Stimulated activated naive B cell treated with anti-CD40 and anti-IgM and Interleukin-4, amounts not matched to agents 10 μg/mL and 1 μg/mL and 100 μg/mL, for 72 hours (primary cell): ENCODE measurements at places on chromosomes 13 and 19.

- DNase-seq, result no peak
These were observed 697.8 kb downstream of the DACH1 start for GRCh38 chr13:71169180-71169579.

DNA sequence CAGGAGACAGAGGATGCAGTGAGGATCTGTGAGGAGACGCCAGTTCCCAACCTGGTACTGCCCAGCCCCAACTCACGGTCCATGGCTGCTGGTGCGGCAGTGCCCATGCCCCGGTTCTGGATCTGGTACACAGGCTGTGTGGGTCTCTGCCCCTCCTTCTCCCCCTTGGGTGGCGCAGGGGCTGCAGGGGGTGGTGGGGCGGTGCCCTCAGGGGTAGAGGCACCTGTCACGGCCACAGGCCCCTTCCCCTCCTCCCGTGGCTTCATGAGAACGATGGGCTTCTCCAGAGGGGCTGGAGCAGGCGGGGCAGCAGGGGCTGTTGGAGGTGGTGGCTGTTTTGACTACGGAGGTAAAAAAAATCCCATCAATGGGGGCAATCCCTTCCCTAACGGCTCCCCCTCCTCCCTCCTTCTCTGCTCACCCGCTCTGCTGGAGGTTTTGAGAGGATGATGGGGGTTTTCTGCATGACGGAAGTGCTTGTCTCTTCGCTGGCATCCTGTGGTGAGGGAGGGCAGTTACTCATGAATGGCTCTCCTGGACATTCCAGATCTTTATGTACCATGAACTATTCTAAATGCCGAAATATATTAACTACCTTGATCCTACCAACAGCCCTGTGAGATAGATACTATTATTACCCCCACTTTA, 7.1 kb downstream of the SMG9 start:
- no peak for DNase-seq

DNA sequence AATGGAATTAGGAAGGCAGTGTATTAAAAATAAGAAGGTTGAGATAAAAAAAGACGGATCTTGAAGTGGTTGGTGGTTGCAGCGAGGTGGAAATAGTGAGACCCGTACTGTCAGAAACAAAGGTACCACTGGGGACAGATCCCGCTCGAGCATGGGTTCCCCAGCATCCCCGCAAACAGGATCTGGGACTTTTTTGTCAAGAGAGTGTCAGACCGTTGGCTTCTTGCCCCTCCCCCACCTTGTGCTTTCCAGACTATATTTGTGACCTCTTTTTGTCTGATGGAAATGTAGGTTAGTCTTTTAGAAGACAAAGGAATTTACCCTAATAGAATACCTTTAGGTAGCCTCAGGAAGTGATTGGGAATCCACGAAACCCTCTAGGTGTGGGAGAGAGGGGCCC, 4.2 kb downstream of the GATAD2A start:
- DNase-seq, result no peak

DNA sequence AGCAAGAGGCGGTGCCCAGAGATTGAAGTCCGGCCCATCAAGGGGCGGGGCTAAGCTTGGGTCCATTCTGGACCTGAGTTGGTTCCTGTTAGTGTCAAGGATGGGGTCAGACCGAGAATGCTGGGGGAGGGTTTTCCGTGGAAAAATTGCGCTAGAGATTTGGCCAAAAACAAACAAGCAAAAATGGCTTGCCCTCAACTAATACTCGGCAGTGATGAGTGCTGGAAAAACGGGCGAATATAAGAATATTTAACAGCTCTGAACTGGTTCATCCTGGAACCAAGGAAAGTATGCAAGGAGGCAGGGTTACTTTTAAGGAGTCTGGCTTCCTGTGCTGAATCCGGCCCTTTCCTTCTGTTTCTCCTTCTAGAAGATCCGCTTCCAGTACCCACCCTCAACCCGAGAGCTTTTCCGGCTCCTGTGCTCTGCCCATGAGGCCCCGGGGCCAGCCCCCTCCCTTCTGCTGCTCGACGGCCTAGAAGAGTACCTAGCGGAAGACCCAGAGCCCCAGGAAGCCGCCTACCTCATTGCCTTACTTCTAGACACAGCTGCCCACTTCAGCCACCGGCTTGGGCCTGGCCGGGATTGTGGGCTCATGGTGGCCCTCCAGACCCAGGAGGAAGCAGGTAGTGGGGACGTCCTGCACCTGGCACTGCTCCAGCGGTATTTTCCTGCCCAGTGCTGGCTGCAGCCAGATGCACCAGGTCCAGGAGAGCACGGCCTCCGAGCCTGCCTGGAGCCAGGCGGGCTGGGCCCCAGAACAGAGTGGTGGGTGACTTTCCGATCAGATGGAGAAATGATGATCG, 880 bp downstream of the SWSAP1 start:
- DNase-seq, result peak; percentile 67

- no peak for DNase-seq
These were observed 90.8 kb downstream of the SERP2 start for GRCh38 chr13:44464471-44464870.

GRCh38 chr19:964761-965694, 19.1 kb upstream of the WDR18 start:
- DNase-seq, result no peak

GRCh38 chr13:75530549-75530961, 7.1 kb downstream of the COMMD6 start:
- no peak for DNase-seq

DNA sequence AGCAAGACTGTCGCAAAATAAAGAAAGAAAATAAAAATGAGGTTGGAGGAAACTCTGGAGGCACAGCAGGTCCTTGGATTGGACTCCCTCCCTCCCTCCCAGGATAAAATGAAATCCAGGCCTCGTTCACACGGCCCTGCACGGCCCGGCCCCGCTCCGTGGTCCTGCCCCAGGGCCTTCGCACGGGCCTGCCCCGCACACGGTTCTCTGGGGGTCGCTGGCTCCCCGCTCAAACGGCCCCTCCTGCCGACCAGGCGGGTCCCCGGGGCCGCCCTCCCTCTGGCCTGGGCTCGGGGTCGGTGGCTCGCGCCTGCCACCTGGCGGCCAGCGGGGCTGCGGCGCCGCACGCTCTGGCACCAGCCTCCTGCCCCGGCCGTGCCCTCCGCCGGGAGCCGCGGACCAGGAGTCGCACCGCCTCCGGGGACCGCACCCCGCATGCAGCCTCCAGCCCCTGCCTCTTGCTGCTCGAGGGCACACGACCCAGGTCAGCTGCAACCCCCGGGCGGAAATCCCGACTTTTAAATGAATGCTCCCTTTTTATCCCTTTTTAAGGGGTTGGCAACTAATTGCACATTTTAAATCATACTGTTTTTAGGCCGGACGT, 1.5 kb upstream of the WDR18 start:
- DNase-seq, result peak; percentile 73

DNA sequence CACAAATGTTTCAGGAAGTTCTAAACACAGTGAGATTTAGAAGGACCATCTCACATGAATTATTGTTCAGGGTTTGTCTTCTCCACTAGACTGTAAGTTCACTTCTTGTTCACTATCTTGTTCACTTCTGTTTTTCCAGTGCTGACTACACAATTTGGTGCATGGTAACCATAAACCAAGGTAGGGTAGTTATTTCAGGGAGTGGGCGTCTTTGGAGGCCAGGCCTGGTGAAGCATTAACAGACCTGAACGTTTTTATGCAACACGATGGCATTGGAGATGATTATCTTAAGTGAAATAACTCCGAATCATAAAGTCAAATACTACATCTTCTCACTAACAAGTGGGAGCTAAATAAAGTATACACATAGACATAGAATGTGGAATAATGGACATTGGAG, 14.4 kb upstream of the OXGR1 start:
- no peak for DNase-seq

DNA sequence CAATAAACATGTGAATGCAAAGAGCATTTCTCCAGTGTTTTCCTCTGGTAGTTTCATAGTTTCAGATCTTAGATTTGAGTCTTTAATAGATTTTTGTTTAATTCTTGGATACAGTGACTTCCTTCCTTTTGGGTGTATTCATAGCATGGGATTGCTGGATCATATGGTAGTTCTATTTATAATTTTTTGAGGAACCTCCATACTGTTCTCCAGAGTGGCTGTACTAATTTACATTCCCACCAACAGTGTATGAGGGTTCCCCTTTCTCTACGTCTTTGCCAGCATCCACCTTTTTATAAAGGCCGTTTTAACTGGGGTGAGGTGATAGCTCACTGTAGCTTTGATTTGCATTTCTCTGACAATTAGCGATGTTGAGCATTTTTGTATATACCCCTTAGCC, 9.3 kb upstream of the CALM3 start:
- DNase-seq, result no peak

DNA sequence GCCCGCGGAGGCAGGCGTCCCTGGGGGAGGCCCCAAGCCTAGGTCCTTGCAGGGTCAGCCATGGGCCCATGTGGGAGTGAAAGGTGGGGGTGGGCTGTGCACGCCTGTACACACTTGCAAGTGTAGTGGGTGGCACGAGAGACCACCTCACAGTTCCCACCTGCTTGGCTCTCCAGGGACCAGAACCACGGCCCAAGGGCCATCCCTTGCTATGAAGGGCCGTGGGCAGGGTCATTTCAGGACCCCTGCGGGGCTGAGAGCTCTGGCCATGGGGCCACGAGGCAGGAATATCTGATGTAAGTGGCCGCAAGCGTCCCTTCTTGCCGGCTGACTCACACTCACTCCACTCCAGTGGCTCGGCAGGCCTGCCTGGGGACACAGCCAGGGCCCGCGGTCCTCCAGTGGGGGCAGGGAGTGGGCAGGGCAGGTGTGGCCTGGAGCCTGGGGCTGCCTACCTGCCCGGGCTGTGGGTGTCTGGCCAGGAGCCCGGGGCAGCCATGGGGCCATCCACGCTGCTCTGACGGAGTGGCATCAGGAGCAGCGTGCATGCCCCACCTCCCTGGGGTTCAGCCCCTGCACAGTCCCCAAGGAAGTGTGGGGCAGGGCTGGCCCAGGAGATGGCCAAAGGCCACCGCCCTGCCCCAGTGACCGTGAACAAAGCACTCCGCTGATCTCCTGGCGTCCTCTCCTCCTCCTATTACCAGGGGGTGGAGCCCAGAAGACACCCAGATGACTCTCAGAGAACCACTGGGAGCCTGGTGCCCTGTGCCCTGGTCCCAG, 8.6 kb upstream of the MKNK2 start:
- DNase-seq, result no peak

DNA sequence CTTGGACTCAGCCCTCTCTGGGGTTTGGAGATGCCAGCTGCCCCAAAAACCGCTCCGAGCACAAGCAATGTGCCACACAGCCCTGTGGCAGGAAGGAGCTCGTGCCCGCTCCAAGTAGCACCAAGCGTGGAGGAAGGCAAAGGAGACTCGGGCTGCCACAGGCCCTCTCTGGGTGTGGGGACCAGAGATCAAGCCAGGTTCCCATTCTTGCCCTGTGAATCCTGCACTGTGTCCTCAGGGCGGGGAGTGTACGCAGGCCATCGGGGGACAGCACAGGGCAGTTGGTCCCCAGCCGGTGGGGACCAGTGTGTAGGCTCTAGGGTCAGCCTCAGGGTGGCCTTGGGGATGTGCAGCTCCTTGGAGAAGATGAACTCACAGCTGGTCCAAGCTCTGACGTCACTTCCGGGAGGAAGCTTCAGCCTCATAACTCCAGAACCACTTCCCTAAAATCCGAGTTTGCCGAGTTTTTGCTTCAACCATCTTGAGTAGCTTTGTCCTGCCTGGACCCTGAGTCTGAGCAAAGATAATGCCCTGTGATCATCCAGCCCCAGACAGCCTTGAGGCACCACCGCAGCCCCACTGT, 9.3 kb upstream of the CPAMD8 start:
- DNase-seq, result no peak

GRCh38 chr19:7188698-7189629, 105.2 kb downstream of the INSR start:
- DNase-seq, result no peak

- DNase-seq, result no peak
These were observed 577.2 kb upstream of the MIR17HG start for GRCh38 chr13:90770334-90770733.

DNA sequence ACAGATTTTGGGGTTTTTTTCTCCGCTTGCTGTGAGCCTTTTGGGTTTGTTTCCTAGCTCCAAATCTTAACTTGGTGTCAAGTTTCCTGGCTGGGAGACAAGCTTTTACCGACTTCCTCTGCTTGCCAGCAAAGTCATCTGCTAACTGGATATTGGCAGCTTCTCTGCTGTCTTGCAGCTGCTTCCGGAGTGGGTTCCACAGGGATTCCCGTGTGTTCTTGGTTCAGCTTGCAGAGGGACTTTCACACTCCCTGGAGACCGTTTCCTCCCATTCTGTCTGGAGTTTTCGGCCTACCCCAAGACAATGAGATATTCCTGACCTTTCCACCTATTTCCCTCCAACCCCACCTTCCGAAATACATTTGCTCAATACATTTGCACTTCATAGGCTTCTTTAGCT, 2.2 kb upstream of the COLGALT1 start:
- no peak for DNase-seq

DNA sequence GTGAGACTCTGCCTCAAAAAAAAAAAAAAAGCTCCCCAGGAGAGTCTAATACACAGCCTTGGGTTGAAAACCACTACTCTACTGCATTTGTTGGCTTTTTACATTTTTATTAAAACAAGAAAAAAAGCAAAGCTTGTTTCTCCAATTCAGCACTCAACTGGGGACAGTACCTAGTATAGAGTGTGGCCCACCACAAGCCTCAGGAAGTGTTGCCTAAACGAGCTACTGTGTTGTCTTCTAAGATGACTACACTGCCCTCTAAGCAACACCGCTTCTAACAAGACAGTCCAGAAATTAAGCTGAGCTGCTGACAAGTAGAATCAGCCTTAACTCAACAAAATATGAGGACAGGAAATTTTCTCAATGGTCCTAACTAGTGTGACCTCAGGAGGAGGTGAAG, 522.2 kb downstream of the FGF9 start:
- no peak for DNase-seq

DNA sequence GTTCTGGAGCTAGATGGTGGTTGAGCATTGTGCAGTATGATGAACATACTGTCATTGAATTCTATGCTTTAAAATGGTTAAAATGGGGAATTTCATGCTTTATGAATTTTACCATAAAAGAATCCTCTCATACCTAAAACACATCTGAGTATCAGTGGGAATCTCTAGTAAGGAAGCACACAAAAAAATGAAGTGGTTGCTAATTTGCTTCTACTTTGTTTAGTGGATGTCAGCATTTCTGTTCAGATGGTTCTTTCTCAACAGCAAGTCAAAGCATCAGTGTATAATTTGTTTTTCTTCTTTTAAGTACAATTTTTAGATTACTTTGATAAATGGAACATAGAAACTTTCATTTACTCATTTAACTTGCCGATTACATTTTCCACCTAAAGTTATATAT, 52.1 kb upstream of the AKAP11 start:
- DNase-seq, result no peak

- no peak for DNase-seq
These were observed at the start of gene MTUS2 for GRCh38 chr13:28820099-28821051. Gene MTUS2, plus strand, starts transcription at chr13:28820339.

GRCh38 chr19:12913851-12914690, 5.0 kb downstream of the SYCE2 start:
- DNase-seq, result no peak

GRCh38 chr13:89393758-89394304, 1722.7 kb downstream of the SLITRK5 start:
- no peak for DNase-seq
